ENCODE measurements at places on chromosomes 1 and 21. TPM values are rescaled to one million over a fixed set of nuclear protein-coding genes. Genes with fewer than 3 reads are reported as not detected.

The CDC42BPA gene
- total RNA-seq: 11.7 TPM

The UBE2U gene
- not detected for total RNA-seq

The PDE4B gene
- total RNA-seq: 4.5 TPM

The GJA5 gene
- total RNA-seq: not detected

The A3GALT2 gene
- total RNA-seq: not detected

The ZFP69B gene
- 1.1 TPM for total RNA-seq

The TNFRSF8 gene
- 0.10 TPM for total RNA-seq

The GPR37L1 gene
- 0.10 TPM for total RNA-seq

The FAM110D gene
- total RNA-seq: 0.03 TPM

The C1orf115 gene
- 5.9 TPM for total RNA-seq

The EPHX1 gene
- total RNA-seq: 233 TPM

The IGSF9 gene
- total RNA-seq: 0.15 TPM

The TCHH gene
- 0.25 TPM for total RNA-seq

The CR1L gene
- total RNA-seq: 0.15 TPM

The GALNT2 gene
- 151 TPM for total RNA-seq

The S100A9 gene
- total RNA-seq: 0.59 TPM

The TDRKH gene
- 5.1 TPM for total RNA-seq

The RGSL1 gene
- not detected for total RNA-seq

The SH2D2A gene
- total RNA-seq: 2.9 TPM

The SHISAL2A gene
- 0.46 TPM for total RNA-seq

The TSPAN2 gene
- total RNA-seq: 1.3 TPM

The CFHR5 gene
- total RNA-seq: not detected

The C1orf141 gene
- total RNA-seq: not detected

The RGS16 gene
- 0.16 TPM for total RNA-seq

The CDA gene
- 43.7 TPM for total RNA-seq

The MYBPH gene
- total RNA-seq: not detected

The GRIK1 gene
- total RNA-seq: not detected

The ARPC5 gene
- 204 TPM for total RNA-seq

The ADORA1 gene
- 0.56 TPM for total RNA-seq
